Spleen (tissue), 13 donors: ENCODE measurements at places on chromosomes 5 and 9.

- no peak for DNase-seq
Observed at GRCh38 chr5:137231540-137231939, 267.6 kb downstream of the SPOCK1 start.

- DNase-seq, result no peak
Observed at GRCh38 chr9:17389026-17389425, 189.8 kb upstream of the SH3GL2 start.

GRCh38 chr5:31054453-31054852 lies 139.0 kb upstream of the CDH6 start:
- DNase-seq, result no peak

DNA sequence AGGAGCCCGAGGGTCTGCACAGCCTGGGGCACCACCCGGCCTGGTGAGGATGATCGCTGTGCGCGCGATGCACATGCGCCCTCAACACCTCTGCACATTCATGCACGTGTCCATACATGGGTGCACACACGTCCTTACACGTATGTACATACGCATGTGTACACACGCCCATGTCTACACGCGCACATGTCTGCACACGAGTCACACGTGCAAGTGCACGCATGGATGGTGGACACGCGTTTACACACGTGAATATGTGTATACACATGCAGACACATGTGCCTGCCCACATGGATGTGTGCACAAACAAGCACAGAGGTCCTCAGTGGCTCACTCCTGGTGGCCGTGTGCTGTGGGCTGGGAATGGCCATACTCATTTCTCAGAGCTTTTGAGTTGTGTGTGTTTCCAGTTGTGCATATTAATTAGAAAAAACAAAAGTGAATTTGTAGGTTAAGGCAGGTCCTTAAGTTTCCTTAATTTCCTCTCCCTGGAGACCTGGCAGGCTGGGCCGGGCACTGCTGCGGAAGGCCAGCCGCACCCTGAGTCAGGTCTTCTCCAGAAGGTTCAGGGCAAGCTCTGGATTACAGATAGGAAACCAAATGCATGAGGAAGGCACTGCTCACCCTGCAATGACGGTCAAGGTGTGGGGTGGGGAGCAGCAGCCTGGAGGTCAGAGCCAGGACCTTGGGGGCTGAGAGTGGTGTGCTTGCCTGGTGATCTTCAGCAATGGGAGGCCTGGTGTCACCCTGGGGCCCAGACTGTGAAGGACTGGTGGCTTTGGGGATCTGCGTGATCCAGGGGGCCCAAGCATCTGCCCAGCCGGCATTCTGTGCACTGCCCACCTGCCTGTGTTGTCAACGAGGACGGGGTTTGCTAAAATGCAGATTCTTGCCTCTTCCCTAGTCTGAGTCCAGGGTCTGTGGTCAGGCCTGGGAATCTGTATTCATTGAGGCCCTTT lies 1.3 kb upstream of the RNU6ATAC start:
- DNase-seq, result peak; percentile 92

DNA sequence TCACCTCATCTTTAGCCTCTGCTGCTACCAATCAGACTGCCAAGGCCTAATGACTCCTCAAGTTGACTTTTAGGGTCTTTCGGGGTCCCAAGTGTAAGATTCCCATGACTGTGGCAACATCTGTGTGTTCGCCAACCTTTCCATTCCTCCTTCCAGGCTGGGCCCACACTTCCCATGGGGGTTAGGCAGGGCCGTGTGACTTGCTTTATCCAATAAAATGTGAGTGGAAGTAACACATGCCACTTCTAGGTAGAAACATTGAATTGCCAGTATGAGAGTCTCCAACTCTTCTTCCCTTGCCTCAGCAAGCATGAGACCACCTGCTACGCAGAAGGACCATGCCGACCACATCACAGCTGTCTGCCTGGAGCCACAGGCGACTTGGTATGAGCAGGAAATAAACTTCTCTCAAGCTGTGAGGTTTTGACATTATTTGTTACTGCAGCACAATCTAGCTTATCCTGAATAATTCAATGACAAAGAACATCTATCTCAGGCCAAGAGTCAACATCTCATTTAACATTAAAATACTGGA lies 190.4 kb upstream of the IER5L start:
- no peak for DNase-seq

- DNase-seq, result peak; percentile 84
Observed at GRCh38 chr5:151155775-151156506, 1.6 kb downstream of the ANXA6 start.

- no peak for DNase-seq
Observed at GRCh38 chr5:59423021-59423420, 470.5 kb downstream of the PDE4D start.

- DNase-seq, result peak; percentile 82
Observed at GRCh38 chr9:297104-297972, 82.7 kb downstream of the DOCK8 start.

- no peak for DNase-seq
Observed at GRCh38 chr5:103476811-103477210, 85.8 kb downstream of the NUDT12 start.

- DNase-seq, result no peak
Observed at GRCh38 chr9:36092509-36093215, 43.9 kb upstream of the GLIPR2 start.

DNA sequence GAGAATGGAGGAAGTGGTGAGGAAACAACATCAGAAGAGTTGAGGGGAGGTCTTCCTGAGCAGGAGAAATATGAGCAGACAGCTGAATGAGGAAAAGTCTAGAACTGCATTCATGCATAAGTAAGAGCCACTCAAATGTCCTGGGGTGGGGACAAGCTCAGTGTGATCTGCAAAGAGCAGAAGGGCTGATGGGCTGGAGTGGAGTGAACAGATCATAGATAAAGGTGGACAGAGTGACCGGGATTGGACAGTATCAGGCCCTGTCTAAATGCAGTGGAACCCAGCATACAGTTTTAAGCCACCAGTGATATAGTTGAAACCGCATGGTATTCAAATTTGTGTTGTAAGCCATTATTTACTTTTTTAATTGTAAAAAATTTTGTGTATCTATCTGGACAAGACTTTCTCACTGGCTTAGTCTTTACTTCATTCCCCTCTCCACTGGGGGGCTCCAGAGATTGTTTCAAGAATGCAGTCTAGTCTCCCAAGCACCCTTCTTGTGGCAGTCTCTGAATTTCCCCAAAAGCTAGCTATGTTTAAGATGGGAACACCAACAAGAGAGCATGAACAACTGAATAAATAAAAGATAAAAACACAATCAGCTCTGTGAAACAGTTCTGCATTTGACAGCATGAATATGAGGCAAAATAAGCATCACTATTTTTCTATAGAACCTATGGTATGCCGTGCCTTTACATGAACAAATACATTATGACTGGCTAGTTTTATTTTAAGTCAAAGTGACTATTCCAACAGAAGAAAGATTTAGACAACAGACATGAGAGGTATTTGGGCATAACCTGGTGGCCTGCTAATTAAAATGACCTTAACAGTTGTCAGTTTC lies 10.7 kb upstream of the STK32A start:
- DNase-seq, result no peak

GRCh38 chr9:109963079-109963478 lies 183.1 kb downstream of the PALM2AKAP2 start:
- no peak for DNase-seq

- no peak for DNase-seq
Observed at GRCh38 chr9:76808636-76809035, 44.4 kb downstream of the PCA3 start.

DNA sequence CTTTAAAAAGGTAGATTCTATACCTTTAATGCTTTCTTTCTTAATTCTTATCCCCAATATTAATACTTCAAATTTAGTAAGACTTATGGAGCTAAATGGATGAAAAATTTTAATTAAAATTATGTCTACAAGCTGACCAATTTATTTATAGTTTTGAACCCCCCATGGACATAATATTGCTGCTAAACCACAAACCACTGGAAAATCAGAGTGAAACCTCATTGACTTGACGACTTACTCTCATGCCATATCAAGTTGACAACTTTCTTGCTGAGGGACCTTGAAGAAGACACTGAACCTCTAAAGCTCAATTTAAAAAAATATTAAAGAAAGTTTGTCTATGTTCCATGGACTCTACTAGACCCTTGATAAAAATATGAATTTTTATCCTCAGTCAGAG lies 653.7 kb downstream of the TLE1 start:
- DNase-seq, result no peak

DNA sequence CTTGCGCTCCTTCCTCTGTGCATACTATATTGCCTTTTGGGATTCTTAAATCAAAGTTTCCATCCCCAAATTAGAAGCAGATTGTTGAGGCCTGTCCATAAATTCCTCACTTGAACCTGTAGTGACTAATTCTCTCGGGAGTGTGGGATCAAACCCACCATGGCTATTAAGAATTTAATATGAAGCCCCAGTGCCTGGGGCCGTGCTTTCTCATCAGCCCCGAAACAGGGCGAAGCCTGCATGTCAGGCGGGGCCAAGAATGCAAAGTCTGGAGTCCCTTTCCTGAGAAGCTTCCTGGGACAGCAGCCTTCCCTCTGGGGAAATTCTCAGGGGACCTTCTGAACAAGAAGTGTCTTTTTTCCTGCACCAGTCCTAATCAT lies 29.3 kb upstream of the FAT2 start:
- no peak for DNase-seq

DNA sequence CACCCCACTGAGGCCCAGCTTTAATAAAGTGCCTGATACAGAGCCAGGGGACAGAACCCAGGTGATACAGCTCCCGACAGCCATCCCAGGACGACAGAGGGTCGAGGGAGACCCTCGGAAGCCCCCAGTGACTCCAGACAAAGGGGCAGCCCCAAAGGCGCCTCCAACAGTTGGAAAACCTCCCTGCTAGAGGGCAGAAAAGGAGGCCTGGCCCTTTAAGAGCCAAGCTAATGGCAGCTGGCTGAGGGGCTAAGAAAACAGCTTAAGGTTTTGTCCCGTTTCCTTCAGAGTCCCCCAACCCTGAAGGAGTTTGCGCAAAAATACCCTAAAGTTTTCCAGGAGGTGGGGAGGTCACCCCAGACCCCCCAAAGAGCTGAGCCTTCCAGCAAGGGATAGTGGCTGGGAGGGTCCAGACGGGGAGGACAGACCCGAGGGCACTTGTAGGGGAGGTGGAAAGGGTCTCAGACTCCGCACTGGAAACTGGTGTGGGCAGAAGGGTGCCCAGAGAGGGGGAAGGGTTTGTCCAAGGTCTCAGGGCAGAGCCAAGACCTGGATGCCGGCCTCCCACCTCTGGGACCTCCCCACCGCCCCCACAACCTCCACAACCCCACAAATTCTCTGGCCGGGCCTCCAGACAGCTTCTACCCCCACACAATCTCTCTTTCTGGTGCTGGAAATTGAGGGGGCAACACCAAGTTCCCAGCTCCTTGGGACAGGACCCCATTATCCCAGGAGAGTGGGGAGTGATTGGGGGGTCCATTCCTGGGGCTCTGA lies 8.2 kb upstream of the AK1 start:
- DNase-seq, result peak; percentile 54

DNA sequence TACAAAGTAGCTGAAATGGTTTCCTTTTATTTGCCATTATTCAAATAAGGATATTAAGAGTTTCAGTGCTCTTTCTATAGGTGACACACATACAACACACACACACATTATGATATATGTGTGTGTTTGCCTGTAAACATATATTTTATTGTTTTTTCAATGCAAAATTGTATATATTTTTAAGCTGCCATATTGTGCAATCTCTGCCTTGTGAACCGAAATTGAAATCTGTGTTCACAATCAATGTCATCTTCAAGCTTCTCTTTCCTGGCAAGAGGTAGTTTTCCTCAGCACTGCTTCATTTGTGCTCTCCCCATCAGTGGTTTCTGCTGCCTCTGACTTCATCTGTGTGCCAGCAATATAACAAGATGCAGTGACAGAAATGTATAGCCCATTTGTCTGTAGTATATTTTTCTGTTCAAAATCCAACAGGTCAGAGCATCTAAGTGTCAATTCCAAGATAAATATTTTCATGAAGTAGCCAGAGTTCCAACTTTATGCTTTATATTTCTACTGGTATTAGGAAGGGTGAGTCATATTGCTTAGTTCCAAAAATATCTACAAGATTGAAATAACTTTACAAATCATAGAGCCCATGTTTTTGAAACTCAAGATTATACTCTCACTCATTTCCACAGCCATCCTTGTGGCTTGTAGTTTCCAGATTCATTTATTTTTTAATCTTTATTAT lies 1704.8 kb upstream of the CDH9 start:
- no peak for DNase-seq

- DNase-seq, result no peak
Observed at GRCh38 chr5:151171529-151171928, 13.9 kb upstream of the ANXA6 start.

DNA sequence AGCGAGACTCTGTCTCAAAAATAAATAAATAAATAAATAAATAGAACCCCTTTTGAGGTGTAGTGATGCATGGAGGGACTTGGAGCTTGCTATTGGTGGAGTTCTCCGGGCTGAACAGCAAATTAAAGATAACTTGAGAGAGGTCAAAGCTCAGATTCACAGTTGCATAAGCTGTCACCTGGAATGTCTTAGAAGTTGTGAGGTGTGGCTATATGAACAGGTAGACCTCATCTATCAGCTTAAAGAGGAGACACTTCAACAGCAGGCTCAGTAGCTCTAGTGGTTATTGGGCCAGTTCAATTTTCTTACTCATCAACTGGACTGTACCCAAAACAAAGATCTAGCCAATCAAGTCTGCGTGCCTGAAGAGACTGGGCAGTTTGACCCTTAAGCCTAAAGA lies 11.7 kb upstream of the STING1 start:
- DNase-seq, result no peak

DNA sequence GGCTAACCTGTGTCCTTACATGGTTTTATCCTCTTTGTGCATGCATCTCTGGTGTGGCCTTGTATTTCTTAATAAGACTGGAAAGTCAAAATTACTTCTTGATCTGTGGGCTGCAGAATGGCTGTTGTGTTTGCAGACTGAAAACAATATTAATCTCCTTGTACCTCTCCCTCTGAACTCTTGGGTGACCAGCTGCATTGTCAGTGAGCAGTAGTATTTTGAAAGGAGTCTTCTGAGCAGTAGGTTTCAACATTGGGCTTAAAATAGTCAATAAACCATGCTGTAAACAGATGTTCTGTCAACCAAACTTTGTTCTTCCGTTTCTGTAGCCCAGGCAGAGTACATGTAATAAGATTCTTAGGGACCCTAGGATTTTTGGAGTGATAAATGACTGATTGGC lies 26.7 kb upstream of the NIM1K start:
- DNase-seq, result no peak

- peak; percentile 30 for DNase-seq
Observed at GRCh38 chr9:126055381-126055985, 271.1 kb upstream of the MVB12B start.

- DNase-seq, result no peak
Observed at GRCh38 chr5:98938464-98938863, 9.7 kb upstream of the CHD1 start.

- DNase-seq, result no peak
Observed at GRCh38 chr5:149015561-149015960, 47.3 kb downstream of the SH3TC2 start.

DNA sequence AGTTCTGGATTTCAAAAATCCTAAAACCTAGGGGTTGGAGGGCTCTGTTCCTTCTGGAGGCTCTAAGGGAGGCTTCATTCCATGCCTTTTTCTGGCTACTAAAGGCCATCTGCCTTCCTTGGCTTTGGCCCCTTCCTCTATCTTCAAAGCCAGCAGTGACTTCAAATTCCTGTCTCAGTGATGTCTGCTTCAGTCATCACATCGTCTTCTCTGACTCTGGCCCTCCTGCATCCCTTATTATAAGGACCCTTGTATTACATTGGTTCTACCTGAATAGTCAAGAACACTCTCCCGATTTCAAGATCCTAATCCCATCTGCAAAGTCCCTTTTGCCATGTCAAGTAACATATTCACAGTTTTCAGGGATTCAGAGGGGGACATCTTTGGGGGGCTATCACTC lies 60.3 kb downstream of the GNA14 start:
- no peak for DNase-seq
